Sigmoid colon (tissue), 7 donors: ENCODE measurements at places on chromosomes 11 and 22. TPM values are rescaled to one million over a fixed set of nuclear protein-coding genes. Genes with fewer than 3 reads are reported as not detected.

The APOL6 gene
- 28.2 TPM for total RNA-seq

The MMP8 gene
- not detected for total RNA-seq

The C11orf52 gene
- total RNA-seq = not detected

DNA sequence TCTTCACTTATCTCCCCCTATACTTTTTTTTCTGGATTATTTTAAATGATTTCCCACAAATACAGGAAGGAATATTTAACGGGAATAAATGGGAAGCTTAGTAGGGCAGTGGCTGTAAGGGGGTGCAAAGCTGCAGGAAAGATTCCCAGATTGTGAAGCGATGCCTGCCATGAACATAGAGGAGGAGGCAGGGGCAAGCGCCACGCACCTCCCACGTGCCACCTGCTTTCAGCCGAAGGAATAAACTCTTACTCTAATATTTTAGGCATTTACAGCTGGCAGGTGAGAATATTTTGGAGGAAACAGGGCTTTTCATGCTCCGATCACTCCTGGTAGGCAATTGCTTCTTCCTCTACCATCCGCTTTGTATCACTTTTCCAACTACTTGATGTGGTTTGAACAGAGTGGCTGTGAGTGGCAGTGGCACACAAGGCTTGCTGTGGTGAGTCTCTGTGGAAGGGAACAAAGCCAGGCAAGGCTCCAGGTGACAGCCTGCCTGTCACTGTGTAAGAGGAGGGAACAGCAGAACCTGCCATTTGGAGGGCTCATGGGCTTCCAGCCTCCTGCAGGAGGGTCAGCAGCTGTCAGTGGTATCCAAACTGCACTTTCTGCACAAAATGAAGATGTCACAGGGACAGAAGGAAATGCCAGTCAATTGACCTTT is 54.5 kb upstream of the PLET1 start:
- no peaks in the 10 kb centered on the region for H3K36me3 ChIP-seq
- DNase-seq = no peak
- no peak overlapping the region for H3K4me3 ChIP-seq
- peaks cover 27% of the 10 kb centered on the region for H3K4me1 ChIP-seq

- no peak for DNase-seq
- no peak overlapping the region for H3K4me3 ChIP-seq
- H3K36me3 ChIP-seq = no peaks in the 10 kb centered on the region
- no peaks in the 10 kb centered on the region for H3K27me3 ChIP-seq
These were observed 9.9 kb downstream of the MS4A15 start for GRCh38 chr11:60766547-60766946.

GRCh38 chr11:72223615-72224563 is 678 bp upstream of the INPPL1 start:
- peaks cover 40% of the 10 kb centered on the region for H3K4me1 ChIP-seq
- H3K27me3 ChIP-seq = no peaks in the 10 kb centered on the region
- peaks cover 9% of the 10 kb centered on the region for H3K36me3 ChIP-seq
- DNase-seq = peak; percentile 95
- H3K4me3 ChIP-seq = peak overlapping the region; percentile 91
- peak overlapping the region; percentile 97 for H3K27ac ChIP-seq

- no peak for DNase-seq
- no peaks in the 10 kb centered on the region for H3K27me3 ChIP-seq
- H3K36me3 ChIP-seq = peaks cover 16% of the 10 kb centered on the region
- no peak overlapping the region for H3K27ac ChIP-seq
- H3K4me3 ChIP-seq = no peak overlapping the region
These were observed 19.9 kb downstream of the LARGE2 start for GRCh38 chr11:45942381-45942780.

- H3K27me3 ChIP-seq = no peaks in the 10 kb centered on the region
- H3K27ac ChIP-seq = no peak overlapping the region
- DNase-seq = no peak
- H3K36me3 ChIP-seq = no peaks in the 10 kb centered on the region
- no peak overlapping the region for H3K4me3 ChIP-seq
- H3K4me1 ChIP-seq = no peaks in the 10 kb centered on the region
These were observed 56.1 kb downstream of the SYN3 start for GRCh38 chr22:33002035-33002434.

DNA sequence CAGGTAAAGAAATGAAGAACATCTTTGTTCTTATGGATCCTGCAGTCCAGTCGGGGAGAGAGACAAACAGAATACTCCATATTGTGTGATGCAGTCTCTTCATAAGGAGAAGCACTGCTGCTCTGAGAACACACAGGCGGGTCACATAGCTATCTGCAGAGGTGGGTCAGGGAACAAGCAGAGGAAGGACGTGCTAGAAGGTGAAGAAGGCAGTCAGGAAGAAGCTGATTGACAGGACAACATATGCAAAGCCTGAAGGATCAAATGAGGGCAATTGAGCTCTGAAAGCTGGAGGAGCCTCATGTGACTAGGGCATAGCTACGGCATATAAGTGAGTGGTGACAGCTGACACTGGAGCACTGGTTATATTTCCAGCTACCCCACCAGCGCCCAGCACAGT is 122.5 kb downstream of the OPCML start:
- DNase-seq = no peak
- H3K36me3 ChIP-seq = no peaks in the 10 kb centered on the region
- no peak overlapping the region for H3K27ac ChIP-seq
- no peaks in the 10 kb centered on the region for H3K27me3 ChIP-seq
- H3K4me3 ChIP-seq = no peak overlapping the region
- H3K4me1 ChIP-seq = no peaks in the 10 kb centered on the region

GRCh38 chr11:33405834-33406602 is 148.8 kb downstream of the HIPK3 start:
- H3K27me3 ChIP-seq = peaks cover 8% of the 10 kb centered on the region
- no peak overlapping the region for H3K4me3 ChIP-seq
- H3K4me1 ChIP-seq = no peaks in the 10 kb centered on the region
- H3K36me3 ChIP-seq = no peaks in the 10 kb centered on the region
- DNase-seq = no peak
- no peak overlapping the region for H3K27ac ChIP-seq

- no peak overlapping the region for H3K27ac ChIP-seq
- no peak overlapping the region for H3K4me3 ChIP-seq
- no peak for DNase-seq
- H3K27me3 ChIP-seq = no peaks in the 10 kb centered on the region
- no peaks in the 10 kb centered on the region for H3K4me1 ChIP-seq
- H3K36me3 ChIP-seq = no peaks in the 10 kb centered on the region
These were observed 81.0 kb downstream of the CCDC34 start for GRCh38 chr11:27281740-27282590.

DNA sequence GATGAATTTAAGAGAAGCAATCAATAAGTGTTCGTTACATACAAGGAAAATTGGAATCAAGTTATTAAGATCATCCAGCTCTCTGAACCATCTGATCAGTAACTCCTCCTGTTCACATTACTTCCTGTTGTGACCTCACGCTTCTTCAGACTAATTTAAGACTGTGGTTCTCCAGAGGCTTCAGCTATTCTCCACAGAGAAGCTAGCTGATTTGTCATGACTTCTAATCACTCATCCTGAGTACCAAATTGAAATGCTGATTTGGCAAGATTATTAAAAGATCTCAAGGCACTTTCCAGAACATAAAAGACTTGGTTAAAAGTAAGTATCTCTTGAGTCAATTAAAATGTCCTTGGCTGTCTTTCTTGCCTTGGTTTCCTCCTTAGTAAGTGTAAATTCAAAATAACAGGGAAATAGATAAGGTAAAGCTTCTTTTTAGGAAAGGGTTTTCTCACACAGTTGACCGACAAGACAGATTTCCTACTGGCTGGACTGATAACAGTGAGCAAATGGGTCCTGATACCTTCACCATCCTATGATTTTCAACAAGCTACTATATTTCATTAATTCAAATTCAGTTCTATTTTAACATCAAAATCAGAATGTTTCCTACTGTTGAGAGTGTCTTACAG is 38.5 kb downstream of the GAB2 start:
- H3K36me3 ChIP-seq = no peaks in the 10 kb centered on the region

DNA sequence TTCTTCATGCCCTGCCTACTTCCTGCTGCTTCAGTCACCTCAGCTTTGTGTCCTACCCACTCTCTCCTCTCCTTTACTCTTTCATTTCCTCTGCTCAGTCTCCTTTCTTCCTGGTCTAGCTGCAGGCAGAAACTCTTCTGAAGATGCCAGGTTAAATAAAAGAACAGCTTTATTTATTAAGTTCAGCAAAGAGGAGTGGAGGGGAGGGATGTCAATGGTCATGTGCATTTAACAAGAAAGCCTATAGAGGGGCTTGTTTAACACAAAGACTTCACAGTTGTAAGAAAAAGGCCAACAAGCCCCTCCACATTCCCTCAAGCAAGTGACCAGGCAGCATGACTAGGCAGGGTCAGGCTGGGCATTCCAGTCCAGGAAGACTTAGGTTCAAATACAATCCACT is 609.2 kb downstream of the INSC start:
- H3K27ac ChIP-seq = no peak overlapping the region
- no peak overlapping the region for H3K4me3 ChIP-seq
- H3K27me3 ChIP-seq = no peaks in the 10 kb centered on the region
- H3K4me1 ChIP-seq = no peaks in the 10 kb centered on the region

GRCh38 chr11:47131136-47131535 is 45.5 kb downstream of the ARFGAP2 start:
- H3K4me1 ChIP-seq = no peaks in the 10 kb centered on the region
- no peaks in the 10 kb centered on the region for H3K36me3 ChIP-seq
- peak; percentile 10 for DNase-seq
- no peak overlapping the region for H3K4me3 ChIP-seq

DNA sequence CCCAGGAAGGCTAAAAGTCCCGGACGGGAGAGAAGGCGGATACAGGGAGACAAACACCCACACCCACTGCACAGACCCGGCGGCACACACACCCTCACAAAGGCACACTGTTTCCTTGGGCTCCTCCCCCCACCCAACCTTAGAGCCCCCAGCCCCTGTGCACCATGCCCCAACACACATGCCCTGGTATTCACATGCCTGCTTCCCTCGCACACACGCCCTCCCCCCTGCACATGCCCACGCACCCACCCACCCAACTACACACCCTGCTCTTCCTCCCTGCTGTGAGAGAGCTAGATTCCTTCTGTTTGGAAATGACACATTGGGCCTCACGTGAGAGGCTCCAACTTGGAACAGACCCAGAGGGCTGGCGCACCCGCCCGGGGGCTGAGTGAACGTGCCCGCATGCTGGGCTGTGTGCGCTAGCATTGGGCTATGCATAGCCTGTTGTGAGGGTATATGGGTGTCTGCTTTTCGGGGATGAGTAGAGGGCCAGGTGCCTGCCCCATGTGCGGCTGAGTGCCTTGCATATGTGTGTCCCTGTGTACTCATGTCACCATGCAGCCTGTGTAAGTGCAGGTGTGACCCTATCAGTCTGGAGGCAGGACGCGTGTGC is 518 bp upstream of the CHRM1 start:
- no peaks in the 10 kb centered on the region for H3K36me3 ChIP-seq
- H3K4me3 ChIP-seq = no peak overlapping the region
- H3K4me1 ChIP-seq = peaks cover 39% of the 10 kb centered on the region
- no peak overlapping the region for H3K27ac ChIP-seq
- no peak for DNase-seq
